ENCODE measurements at places on chromosomes 1 and 21.

DNA sequence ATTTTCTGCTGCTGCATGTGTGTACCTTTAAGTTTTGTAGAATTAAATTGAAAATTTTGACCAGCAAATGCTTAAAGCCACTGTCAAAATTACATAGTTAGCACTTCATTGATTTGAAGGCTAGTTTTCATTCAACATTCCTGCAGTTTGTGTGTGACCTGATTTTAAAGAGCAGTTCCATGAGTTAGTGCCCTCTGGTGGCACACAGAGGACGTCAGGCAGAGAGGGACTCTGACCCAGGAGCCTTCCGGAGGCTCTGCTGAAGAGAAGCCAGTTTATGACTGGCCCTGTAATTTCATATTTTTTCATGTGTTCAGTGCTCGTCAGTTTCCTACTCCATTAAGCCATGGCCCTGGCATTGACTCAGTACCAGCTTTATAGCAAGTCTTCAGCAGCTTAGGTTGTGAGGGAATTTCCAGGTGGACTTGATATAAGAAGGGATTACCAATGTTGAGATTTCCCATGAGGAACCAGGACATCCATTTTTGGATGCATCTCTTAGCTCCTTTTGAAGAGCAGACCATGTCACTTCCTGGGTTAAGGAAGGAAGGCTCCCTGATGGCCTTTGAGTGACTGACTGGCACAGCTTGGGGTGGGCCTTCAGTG, 104.7 kb downstream of the CAMTA1 start:
- peak; percentile 68 for DNase-seq

GRCh38 chr1:24278726-24279125, 40.4 kb upstream of the GRHL3 start:
- no peak for DNase-seq

DNA sequence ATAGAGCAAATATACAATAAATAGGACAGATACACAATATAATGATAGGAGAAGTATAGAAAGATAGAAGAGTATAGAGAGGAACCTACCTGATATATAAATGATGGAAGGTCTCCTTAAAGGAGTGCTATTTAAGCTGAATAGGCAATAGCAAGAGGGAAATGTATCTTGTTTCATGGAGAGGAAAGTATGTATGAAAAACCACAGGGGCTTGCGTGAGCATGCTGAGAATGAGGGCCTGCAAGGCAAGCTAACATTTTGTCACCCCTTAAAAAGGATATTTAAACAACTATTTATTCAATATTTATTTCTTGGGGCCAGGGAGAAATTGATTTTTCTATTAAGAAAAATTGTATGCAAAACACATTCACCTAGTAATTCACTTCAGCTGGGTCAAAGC, 150.9 kb upstream of the ZRANB2 start:
- DNase-seq, result no peak

- DNase-seq, result no peak
These were observed 46.7 kb downstream of the CLIC6 start for GRCh38 chr21:34715518-34715917.

DNA sequence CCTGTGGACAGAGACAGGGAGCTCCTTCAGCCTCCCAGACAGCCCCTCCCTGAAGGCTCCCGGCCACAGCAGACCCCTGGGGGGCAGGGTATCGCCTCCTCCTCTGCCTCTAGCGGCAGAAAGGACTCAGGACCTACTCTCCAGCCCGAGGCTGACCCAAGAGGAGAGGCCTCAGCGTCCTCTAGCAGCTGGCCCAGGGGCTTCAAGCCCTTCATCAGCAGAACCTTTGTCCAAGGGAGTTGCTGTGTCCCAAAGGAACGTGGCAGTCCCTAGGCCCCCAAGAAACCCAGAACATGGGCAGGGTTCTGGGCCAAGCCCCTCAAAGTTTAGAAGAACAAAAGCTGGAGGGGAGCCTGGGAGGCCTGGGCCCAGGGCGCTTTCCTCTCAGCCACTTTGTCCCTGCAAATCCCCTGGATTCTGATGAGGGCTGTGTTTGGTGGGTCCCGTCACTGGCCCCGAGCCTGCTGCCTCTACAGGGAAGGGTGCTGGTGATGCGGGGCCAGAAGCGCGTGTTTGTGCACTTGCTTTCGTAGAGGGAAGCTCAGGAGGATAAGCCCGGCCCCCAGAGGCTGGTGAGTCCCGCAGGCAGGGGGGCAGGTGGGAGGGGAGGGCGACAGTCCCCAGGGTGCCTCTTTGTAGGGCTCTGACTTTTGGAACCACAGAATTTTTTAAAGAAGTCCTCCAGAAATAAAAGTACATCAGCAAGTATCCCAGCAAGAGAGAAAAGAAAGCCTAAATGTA, 13.3 kb downstream of the ITGB2 start:
- DNase-seq, result no peak

- DNase-seq, result no peak
These were observed 1.6 kb downstream of the PUSL1 start for GRCh38 chr1:1310109-1310385.

DNA sequence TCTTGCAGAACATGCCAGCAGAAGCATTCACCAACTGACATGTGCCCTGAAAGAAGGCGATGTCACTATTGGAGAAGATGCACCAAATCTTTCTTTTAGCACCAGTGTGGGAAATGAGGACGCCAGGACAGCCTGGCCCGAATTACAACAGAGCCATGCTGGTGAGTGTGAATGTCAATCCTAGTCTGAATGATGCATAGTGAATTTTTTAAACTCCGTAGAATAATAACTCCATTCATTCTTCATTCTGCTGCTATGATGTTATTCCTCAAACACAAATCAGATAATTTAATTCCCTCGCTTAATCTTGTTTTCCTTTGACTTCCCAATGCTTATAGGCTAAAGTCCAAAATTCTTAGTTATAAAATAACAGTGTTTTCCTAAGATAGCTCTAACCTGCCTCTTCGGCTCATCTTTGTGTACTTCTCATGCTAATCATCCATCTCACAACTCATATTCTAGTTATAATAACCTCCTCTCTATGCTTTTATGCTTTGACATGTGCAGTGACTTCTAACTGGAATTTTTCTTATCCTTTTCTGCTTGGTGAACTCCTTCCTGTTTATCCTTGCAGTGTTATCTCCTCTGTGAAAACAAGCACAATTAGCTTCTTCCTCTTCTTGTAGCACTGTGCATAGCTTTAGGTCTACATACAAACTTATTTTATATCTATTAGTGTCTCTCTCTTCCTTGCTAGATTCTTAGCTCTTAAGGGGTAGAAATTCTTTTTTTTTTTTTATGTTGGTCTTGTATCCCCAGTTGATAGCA, 14.4 kb downstream of the SDCCAG8 start:
- DNase-seq, result no peak

GRCh38 chr21:26471099-26471471, 102.0 kb downstream of the CYYR1 start:
- DNase-seq, result no peak
